ENCODE measurements at places on chromosomes 16 and 17.
A peak's percentile ranks its signal among the peaks of the same experiment; 100 is the strongest.

GRCh38 chr17:60743799-60744198, 66.1 kb downstream of the BCAS3 start:
- no peak for DNase-seq

- DNase-seq: peak; percentile 22
Measured at GRCh38 chr17:76458580-76459490, 5.9 kb upstream of the UBE2O start.

GRCh38 chr17:8376271-8377067, at the start of gene KRABD2:
Gene KRABD2, minus strand, starts transcription at chr17:8376704.
- peak; percentile 29 for DNase-seq

- DNase-seq: no peak
Measured at GRCh38 chr17:81831957-81832607, 1.0 kb downstream of the MCRIP1 start.

DNA sequence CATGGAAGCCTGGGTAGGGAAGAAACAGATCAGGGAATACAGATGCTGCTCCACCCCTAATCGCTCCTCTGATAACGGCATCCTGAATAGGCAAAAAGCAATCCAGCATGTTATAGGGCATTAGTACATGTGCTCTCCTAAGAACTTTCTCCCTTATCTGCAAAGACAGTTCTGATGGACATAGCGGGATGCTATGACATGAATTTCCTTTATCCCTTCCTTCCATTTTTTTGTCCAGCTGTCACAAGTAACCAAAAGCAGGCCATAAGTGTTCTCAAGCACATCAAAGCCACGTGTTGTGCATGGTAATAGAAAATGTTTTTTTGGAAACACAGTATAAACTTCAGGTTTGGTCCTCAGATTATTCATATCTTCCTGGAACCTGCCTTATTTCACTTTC, 141.4 kb upstream of the MON1B start:
- DNase-seq: no peak

DNA sequence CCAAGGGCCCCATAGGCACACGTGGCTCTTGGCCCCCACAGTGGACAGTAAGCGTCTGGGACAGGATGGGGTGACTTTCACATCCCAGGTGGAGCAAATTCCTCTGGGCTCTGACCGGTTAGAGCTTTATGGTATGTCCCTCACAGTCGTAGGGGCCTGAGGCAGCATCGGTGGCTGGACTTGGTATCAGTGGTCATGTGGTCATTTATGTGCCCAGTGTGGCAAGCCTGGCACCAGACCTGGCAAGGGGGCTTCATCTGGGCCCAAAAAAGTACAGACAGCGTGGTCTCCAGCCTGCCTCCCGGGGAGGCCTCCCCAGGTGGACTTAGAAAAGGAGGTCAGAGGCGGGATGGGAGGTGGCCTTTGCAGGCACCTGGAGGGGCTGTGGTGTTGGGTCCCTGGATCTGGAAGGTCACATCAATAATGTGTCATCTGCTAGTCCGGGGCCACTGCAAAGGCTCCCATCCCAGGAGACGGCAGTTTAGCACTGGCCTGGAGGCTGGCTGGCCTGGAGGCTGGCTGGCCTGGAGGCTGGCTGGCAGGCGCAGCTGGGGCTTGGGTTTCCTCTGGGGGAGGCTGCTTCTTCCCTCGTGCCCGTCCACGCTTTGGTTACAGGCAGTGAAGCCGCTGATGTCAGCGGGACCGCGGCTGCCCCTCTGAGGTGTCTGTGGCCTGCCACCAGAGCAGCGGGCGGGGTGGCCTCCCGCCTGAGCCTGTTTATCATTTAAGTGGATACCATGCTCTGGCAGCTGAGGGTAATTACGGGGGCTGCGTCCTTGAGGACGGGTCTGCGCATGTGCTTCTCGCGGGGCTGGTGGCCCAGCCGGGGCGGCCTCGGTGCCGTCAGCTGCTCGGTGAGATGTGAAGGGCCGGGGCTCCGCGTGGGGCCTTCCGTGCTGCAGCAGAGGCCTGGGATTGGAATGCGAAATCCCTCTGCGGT, 20.7 kb upstream of the CBX4 start:
- DNase-seq: no peak

DNA sequence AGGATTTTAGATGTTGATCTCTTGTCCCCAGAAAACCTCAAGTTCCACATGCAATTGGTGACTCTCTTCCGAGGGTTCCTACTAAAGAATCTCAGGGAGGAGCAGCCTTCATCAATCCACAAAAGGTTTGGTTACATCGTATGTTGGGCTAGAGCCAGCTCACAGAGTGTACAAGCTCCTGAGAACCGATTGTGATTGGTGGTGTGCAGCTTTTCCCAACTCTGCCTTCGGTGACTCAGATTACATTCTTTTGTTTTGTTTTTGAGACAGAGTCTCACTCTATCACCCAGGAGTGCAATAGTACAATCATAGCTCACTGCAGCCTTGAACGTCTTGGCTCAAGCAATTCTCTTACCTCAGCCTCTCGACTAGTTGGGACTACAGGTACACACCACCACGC, 172.4 kb downstream of the PMP22 start:
- no peak for DNase-seq

GRCh38 chr17:59505610-59506276, 59.7 kb upstream of the DHX40 start:
- DNase-seq: no peak

- no peak for DNase-seq
Measured at GRCh38 chr17:79870540-79870939, 31.3 kb upstream of the CBX4 start.

- no peak for DNase-seq
Measured at GRCh38 chr16:85379041-85380001, 233.8 kb upstream of the GSE1 start.

- DNase-seq: no peak
Measured at GRCh38 chr17:64291268-64291851, 28.3 kb upstream of the TEX2 start.

- DNase-seq: no peak
Measured at GRCh38 chr16:17403156-17403809, 67.5 kb downstream of the XYLT1 start.

DNA sequence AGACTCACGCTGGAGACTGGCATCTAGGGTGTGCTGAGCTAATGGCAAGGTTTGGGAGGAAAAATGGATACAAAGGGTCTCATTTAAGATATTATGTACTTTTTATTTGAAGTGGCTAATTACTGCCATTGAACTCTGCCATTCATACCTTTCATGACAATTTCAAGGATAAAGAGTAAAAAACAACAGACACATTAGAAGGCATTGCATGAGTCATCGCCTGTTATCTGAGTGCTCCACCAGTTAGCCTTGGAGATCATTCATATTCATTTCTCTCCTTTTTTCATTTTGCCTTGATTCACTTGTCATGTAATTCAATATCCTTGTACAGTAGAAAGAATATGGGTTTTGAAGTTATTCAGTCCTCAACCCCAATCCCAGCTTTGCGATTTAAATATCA, 109.5 kb downstream of the CDH8 start:
- DNase-seq: peak; percentile 62

- peak; percentile 26 for DNase-seq
Measured at GRCh38 chr17:1111599-1112443, 68.0 kb downstream of the ABR start.

- no peak for DNase-seq
Measured at GRCh38 chr17:49994085-49995054, 654 bp downstream of the DLX3 start.

DNA sequence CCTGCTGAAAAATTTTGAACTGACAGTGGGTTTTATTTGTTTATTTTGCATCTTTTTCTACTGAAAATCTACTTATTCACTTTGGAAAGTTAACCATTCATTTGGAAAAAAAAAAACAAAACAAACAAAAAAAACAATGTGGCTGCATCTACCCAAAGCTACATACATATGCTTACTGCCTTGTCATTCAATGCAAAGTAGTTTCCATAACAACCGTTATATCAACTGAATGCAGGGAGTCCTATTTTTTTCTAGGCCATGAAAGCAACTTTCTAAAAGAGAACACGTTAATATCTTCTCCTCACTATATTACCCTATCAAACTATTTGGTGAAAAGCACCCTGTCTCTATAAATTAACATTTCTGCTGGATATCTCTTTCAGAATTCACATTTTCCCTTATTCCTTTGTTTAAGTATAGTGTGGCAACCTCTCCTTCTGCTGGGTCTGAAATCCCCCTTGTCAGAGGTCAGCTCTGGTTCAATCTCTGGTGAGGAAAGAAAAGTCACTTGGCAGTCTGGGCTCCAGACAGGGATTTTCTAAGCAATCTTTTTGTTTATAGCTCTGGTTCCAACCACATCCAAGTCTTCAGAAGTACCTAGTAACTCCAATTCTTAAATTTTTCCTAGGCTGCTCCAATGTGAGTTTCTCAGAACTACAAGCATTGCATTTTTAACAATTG, 528.4 kb upstream of the TOM1L1 start:
- DNase-seq: no peak

- DNase-seq: no peak
Measured at GRCh38 chr17:68455901-68456338, 1.4 kb downstream of the WIPI1 start.

- DNase-seq: no peak
Measured at GRCh38 chr16:1349951-1350350, 1.7 kb downstream of the TSR3 start.

DNA sequence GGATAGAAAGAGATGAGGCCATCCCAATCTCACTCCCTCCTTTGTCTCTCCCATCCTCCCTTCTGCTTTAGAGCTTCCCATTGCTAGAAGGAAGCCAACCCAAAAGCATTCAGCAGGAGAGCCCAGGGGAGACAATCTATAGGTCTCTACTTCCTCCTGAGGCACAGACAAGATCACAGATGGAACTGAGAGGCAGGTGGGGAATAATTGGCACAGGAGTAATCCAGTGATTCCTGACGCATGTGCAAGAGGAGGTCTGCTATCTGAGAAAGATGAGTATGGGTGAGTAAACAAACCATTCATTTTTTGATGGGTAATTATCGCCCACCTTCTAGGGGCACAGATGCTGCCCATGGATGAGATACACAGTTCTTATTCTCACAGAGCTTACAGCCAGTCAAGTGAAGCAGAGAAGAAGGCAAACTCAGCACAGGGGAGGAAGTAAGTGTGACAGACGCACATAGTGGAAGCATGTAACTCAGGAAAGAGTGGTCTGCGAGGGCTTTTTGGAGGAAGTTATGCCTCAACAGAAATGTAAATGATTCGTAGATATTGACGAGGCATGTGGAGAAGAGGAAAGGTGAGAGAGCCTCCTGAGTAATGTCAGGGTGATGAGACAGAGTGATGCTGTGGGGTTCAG, 88.9 kb upstream of the HLF start:
- DNase-seq: no peak

DNA sequence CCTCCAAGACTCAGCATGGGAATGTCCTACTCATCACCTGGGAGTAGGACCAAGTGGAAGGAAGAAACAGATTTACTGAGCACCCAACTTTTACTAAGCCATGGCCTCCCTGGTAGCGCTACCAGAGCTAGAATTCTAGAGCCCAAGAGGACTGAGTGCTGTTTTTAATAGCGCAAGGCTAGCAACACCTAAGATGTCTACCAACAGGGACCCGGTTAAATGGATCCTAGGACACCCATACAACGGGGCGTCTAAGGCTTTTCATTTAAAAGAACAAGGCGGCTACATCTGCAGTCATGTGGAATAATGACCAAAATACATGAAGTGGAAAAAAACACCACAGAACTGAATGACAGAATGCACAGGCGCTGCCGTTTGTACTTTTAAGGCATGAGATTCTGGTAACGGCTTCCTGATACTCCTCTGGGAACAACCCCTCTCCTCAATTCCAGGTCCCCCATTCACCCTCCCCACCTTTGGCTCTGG, 5.1 kb downstream of the GGA2 start:
- no peak for DNase-seq

DNA sequence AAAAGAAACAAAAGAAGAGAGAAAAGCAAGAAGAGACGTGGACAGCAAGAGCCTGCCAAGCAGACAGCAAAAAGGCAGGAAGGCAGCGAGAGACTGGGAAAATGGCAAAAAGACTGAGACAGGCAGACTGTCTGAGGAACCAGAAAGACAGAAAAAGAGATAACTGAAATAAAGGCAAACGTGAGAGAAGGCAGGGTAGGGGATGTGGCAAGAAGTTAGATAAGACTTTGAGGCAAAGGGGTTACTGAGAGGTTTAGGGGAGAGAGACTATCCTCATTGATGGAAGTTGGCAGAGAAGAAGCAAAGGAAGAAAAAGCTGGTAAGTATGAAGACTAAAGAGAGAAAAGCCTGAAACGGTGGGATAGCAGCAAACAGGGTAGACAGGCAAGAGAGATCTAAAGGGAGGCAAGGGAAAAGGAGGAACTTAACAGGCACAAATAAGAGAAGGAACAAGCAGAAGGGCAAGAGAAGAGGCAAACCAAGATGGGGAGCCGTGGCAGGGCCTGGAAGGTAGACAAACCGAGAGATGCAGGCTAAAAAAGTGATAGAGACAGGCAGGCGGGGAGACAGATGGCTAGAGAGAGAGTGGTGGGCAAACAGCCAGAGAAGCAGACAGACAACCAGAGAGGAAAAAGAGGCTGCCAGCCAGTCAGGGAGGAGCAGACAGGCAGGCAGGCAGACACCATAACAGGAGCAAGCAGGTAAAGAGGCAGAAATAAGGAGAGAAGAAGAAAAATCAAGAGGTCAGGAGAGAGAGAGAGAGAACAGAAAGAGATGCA, 7.1 kb upstream of the CHD3 start:
- DNase-seq: no peak

DNA sequence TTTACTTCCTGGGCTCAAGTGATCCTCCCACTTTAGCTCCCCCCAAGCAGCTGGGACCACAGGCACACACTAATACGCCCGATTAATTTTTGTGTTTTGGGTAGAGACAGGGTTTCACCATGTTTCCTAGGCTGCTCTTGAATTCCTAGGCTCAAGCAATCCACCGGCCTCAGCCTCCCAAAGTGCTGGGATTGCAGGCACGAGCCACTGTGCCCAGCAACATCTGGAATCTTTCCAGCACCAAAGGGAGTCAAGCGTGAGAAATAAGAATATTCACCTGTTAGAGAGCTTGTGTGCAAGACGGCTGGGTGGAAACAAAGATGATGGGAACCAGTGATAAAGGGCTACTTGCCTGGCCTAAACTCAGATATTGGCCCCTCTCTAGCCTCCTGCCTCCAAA, 14.2 kb upstream of the ALOX12B start:
- no peak for DNase-seq

- DNase-seq: no peak
Measured at GRCh38 chr17:75364078-75364477, 41.4 kb downstream of the GRB2 start.

DNA sequence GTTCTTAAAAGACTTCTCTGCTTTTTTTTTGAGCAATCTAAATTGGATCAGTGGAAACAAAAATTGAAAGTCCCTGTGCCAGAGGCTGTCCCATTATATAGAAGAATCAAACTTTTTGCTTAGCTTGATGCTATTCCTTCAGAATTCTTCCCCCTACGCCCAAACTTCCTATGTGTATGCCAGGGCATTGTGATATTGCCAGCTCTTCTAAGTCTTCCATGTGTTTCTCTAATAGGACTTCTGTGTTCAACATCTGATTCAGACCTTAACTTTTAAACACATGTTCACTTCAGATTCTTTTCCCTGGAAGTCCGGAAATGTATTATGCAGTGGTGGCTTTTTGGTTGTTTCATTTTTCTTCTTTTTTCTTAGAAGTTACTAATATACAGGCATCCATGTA, 18.7 kb downstream of the PTRH2 start:
- no peak for DNase-seq

GRCh38 chr16:88063211-88063773, 112.1 kb downstream of the BANP start:
- no peak for DNase-seq

- DNase-seq: no peak
Measured at GRCh38 chr16:8229011-8229520, 361.2 kb downstream of the TMEM114 start.
